ENCODE measurements at places on chromosomes 4 and X.

DNA sequence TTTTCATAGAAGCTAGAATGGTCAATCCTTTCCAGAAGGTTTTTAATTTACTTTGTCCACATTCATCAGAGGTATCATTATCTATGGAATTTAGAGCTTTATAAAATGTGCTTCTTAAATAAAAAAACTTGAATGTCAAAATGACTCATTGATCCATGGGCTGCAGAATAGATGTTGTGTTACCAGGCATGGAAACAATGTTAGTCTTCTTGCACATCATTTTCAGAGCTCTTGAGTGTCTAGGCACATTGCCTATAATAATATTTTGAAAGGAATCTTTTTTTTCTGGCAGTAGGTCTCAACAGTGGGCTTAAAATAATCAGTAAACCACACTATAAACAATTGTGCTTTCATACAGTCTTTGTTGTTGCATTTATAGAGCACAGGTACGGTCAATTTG lies 200.3 kb downstream of the FAT4 start:
- DNase-seq, result no peak

DNA sequence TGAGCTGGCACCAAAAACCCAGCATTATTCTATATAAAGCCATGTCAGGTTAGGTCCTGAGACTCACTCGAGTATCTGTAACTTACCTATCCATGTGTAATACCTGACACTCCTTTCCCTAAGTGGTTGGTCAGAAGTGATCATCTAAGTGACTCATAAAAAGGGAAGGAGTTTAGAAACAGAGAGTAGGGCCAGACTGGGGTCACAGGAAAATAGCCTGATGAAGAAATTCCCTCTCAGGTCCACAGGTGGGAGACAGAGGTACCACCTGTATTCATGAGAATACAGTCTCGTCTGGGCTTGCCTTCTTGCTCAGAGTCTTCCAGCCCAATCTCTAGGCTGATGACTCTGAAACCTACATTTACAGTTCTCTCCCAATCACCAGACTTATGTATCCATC lies 161.8 kb upstream of the MAP3K15 start:
- no peak for DNase-seq

DNA sequence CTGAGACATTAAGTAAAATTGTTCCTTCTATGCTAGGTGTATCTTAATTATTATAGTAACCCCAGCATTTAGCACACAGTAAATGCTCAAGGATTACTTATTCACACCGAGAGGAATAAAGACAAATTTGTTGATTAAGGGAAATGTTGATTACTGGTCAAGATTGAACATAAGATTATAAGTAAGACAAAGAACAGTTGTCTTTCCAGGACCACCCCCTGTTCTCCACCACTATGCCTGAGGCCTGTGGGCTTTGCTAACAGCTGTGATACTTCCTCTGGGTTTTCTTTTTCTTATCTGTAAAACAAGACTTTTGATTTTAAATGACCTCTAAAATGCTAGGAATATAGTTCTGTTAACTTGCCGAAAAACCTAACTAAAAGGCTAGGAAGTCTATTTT lies 128.0 kb downstream of the DCLK2 start:
- DNase-seq, result no peak

- no peak for DNase-seq
These were observed 618.1 kb downstream of the PPP4R3C start for GRCh38 chrX:26845056-26845455.

DNA sequence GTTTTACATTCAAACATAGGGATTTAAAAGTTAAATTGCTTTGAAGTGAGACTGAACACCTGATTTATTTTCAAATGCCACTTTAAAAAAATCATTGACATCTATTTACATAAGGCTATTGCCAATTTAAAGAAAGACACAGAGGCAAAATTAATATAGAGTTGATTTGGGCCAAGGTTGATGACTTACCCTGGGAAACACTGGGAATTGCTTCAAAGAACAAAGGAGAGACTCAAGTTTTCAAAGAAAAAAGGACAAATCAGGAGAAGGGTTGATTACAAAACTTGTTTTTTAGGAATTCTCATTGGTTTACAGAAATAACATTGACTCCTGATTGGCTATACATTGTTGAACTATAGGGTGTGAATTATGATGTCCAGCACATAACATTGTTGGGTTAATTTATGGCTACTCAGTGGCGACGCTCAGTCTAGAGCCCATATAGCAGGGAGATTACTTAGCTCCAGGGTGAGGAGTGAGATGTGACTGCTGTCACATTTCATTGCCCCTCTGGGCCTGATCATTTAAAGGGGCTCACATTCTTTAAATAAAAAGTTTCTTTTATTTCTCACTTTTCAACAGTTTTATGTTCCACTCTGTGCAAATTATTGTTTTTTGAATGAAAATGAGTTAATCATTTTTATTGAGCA lies 184.6 kb downstream of the SPATA18 start:
- no peak for DNase-seq

GRCh38 chrX:140480765-140481164 lies 24.1 kb downstream of the SOX3 start:
- DNase-seq, result no peak

DNA sequence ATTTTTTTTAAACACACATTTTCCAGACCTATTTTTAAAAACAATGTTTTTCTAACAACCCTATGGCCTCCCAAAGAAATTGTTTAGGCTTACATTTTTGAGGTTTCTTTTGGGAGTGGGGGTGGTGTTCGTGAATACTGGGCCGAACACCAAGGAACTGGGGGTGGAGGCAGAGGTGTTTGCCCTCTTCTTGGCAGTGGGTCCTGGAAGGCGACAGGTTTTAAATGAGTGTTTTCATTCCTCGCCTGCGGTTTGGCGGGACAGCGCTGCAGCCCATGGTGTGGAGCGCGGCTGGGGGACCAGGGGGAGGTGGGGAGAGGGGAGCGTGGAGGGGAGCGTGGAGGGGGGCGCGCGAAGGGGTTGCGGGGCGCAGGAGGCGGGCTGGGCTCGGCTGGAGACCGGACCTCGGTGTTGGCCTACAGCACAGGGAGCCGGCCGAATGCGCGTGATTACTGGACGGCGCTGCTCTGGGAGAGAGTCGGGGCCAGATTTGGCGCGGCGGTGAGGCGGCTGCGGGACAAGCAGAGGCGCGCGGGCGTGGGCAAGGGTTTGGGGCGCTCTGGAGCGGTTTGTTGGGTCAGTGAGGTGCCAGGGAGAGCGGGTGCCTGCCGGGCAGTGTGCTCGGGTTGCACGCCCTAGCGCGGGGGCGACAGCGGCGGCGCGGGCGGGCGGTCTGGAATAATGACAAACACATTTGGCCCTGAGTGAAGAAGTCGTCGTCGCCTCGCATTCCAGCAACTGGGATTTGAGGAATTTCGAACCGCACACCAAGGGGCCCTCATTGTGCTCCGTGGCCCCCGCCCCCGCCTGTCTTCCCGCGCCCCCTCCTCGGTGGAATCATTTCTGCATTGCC lies 764 bp downstream of the PDGFRA start:
- DNase-seq, result no peak

GRCh38 chr4:80070880-80071603 lies 2.0 kb downstream of the ANTXR2 start:
- DNase-seq, result no peak

GRCh38 chrX:123731987-123732669 lies 724 bp downstream of the THOC2 start:
- DNase-seq, result no peak

DNA sequence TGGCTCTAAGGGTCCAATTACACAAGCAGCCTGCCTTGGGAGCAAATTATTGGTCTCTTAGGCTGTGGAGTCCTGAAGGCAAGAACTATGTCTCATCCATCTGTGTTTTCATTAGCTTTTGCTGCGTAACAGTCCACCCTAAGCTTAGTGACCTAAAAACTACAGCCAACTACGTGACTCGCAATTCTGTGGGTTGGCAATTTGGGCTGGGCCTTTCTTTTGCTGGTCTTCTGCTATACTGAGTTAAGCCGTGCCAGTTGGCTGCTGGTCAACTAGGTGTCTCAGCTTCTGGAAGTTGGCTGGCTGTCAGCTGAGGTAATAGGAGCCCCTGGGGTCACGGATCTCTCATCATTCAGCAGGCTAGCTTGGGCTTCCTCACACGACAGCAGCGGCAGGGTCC lies 205.6 kb upstream of the S100G start:
- DNase-seq, result no peak

GRCh38 chr4:8400632-8401325 lies 39.7 kb downstream of the ACOX3 start:
- no peak for DNase-seq

DNA sequence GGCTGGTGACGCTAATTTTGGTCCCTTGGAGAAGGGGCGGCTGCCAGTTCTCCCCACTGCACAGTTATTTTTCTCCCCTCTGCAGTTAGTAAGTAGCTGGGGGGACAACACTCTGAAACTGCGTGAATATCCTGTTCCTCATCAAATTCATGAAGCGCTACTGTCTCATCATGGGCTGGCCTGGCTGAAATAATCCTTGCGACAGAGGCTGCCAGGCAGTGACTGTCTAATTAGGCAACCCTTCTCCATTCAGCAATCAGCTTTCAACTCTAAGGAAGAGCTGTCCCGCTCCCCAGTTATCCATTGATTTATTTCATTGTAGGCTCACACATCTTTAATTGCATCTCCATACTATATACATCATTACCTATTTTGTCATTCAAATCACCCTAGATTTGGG lies 8.2 kb downstream of the SH3TC1 start:
- DNase-seq, result no peak

GRCh38 chr4:100841911-100842310 lies 324.1 kb upstream of the EMCN start:
- no peak for DNase-seq

DNA sequence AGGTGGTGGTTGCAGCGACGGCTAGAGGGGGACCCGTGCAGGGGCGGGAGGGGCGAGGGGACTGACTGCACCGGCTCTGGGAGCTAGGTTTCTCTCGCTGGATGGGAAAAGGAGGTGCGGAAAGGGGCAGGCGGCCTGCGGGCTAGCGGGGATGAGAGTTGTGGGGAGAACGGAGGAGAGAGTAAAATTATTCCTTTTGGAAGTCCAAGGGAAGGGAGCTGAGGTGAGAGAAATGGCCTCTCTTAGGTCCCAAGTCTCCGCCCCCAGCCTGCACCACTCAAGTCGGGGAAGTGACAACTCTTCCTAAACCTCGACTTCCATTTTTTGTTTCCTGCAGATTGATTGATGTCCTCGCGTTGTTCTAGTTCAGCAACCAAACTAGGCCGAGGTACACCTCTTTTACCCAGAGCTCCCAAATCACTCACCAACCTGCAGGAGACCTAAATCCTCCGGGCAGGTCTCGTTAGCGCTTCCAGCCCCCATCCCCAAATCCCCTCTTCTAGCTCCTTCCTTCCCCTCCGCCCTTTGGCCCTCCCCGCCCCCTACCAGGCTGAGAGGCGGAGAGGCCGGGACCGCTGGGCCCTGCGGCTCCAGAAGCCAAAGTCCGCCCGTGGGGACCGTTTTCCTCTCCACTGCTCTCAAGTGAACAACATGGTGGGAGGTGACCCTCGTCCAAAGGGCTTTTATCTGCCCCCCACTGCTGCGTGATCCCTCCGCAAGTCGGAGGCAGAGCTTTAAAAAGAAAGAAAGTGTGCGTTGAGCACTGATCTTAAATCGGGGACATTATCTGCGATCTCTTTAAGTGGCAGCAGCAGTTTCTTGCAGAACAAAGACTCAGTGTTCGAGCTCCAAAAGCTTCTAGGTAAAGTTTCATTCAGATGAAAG lies 7.3 kb downstream of the PITX2 start:
- no peak for DNase-seq
